ENCODE measurements at places on chromosomes 7 and 10.
A peak's percentile ranks its signal among the peaks of the same experiment; 100 is the strongest.

DNA sequence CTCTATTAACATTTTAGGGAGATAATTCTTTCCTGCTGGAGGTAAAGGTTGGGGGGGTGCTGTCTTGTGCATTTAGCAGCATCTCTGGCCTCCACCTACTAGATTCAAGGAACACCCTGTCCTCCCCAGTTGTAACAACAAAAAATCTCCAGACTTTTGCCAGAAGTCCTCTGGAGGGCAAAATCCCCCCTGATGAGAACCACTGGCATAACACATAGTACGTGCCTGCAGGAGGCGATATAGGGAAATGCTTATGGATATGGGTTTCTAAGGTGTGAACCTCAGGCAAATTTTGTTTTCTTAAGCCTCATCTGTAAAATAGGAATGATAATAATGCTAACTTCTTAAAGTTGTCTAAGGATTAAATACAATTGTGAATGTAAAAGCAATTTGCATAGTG, 2.9 kb upstream of the OSBPL3 start:
- DNase-seq, result no peak

DNA sequence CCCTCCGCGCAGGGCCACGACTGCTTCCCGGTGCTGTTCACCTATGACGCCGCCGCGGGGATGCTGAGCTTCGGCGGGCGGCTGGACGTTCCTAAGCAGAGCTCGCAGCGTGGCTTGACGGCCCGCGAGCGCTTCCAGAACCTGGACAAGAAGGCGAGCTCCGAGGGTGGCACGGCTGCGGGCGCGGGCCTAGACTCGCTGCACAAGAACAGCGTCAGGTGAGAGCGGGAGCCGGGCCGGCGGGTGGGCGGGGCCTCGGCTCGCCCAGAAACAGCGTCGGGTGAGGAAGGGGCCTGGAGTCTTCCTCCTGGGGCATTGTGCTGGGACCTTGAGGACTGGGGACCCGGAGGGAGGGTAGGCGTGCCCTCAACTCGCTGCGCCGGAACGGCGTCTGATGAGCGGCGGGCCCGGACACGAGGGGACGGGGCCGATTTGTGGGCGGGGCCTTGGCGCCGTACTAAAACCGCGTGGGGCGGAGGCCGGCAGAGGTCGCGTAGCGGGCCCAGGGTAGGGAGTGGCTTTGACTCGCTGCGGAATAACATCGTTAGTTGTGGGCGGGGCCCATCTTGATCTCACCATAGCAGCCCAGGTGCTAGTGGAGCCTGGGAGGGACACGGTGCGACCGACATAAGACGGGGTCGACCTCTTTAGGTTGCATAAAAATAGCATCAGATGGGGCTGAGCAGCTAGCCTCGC, 15.6 kb downstream of the PDAP1 start:
- DNase-seq, result no peak

- DNase-seq, result no peak
Observed at GRCh38 chr7:154767142-154767541, 235.8 kb downstream of the PAXIP1 start.

- DNase-seq, result peak; percentile 44
Observed at GRCh38 chr10:52353960-52354394, 39.9 kb downstream of the DKK1 start.

GRCh38 chr10:34666008-34666704, 148.9 kb downstream of the PARD3 start:
- peak; percentile 87 for DNase-seq

DNA sequence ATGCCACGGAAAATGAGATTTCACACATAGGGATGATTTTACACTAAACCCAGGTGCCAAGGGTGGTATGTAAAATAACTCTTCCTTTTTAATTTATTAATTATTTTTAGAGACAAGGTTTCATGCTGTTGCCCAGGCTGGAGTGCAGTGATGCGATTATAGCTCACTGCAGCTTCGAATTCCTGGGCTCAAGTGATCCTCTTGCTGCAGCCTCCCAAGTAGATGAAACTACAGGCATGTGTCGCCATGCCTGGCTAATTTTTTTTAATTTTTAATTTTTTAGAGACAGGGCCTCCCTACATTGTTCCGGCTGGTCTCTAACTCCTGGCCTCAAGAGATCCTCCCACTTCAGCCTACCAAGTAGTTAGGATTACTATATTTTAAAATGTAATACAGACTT, 2.3 kb upstream of the CNNM1 start:
- DNase-seq, result no peak

DNA sequence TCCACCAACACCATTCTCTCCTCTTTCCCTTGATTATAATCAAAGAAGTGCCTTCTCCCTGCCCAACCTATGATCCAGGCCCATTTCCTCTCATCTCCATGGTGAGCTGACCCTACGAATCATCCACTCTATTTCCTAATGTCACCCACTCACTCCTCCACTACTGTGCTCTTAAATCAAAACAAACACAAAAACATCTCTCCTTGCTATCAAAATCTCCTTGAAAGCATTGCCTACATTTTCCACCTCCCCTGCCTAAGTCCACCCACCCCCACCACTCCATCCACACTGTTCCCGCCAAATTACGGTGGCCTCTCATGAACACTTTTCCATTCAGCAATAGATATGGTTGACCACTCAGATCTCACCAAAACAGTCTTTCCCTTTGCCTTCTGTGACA, 5.3 kb downstream of the DYDC1 start:
- DNase-seq, result no peak

- DNase-seq, result no peak
Observed at GRCh38 chr10:100888957-100889356, 23.8 kb upstream of the SLF2 start.

DNA sequence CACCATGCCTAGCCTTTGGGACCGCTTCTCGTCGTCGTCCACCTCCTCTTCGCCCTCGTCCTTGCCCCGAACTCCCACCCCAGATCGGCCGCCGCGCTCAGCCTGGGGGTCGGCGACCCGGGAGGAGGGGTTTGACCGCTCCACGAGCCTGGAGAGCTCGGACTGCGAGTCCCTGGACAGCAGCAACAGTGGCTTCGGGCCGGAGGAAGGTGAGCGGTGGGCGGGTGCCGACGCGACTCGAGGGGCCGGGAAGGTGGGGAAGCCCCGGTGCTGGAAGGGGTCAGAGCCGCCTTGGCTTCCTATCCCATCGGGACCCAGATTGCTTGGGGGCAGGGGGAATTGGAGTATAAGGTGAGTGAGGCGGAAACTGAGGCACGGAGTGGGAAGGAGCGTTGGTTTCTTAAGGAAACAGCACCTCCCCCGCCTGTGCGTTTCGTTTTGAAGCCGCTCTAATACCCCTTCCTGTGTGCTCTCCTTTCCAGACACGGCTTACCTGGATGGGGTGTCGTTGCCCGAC, 547 bp downstream of the DDIT4 start:
- DNase-seq, result no peak

GRCh38 chr7:24970676-24971075, 9.3 kb downstream of the OSBPL3 start:
- DNase-seq, result no peak

GRCh38 chr10:124086787-124087671, 6.4 kb downstream of the CHST15 start:
- DNase-seq, result no peak

GRCh38 chr7:81525841-81526240, 244.0 kb downstream of the HGF start:
- DNase-seq, result no peak

DNA sequence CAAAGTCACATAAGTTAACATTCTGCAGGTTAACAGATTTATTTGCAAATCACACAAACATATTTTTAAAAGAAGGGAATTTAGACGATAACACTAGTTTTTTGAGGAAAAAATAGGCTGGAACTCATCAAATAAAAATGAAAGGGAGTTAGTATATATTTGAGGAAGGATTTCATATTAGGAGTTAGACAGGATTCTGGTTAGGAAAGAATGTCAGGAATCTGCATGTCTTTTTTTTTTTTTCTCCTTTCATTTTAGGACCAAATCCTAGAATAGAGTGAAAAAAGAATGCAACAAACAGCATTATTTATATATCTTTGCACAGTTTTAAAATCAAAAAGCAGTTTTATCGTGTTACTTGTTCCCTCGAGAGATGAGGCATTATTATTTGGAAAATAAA, 8.9 kb upstream of the TRDMT1 start:
- no peak for DNase-seq

DNA sequence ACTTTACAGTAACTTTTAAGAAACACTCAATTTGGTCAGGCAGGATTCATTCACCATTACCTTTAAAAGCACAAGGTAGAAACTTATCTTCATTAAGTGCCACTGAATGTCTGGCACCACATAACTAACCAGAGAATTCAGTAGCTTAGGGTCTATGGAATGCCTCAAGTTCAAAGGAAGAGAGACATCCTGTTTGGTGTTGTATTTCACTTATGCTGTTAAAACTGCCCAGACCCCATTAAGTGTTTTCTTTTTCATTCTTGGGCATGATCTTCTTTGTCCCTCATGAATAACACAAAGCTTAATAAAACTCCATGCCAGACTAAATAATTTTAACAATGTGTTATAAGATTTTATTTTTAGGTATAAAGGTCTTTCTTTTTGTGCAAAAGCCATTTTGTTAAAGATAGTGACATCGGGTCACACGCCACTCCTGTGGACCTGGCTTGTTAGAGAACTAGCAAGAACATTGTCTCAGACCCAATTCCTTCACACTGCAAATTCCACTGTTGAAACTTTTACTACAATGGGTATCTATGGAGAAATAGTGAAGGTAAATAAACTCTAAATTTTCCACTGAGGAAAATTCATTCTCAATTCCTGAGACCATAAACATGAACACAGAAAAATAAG, 221.0 kb downstream of the TWIST1 start:
- DNase-seq, result no peak

DNA sequence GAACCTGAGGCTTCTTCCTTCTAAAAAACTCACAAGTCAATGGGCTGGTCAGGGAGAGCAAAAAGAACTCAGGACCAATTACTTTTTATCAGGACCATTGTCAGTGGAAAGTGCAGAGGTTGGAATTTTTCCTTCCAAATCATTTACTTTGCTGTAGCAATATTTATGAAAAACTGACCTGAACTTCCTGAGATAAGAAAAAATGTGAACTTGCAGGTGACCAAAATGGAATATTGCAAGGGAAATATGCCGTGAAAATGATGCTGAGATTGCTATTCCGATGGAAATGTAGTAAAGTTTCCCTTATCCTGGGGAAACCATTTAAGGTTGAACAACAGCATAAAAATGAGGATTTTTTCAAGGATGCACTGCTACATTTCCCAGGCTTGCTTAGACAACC, 148.3 kb upstream of the PFKP start:
- no peak for DNase-seq

DNA sequence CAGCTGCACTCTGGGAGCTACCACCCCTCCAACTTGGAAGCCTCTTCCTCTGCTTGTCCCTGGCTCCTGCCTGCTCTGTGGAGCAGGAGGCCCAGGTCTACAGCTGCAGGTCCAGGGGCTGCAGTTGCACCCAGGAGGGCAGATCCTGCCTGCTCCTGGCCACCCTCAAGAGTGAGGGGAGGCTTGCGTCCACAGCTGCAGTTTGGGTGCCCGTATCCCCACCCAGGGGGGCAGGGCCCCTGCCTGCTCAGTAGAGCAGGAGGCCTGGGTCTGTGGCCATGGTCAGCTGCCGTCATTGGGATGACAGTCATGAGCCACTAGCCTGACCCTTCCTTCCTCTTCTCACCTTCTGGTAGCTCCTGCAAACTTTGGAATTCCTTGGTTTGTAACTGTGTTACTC, 25.1 kb downstream of the HHEX start:
- no peak for DNase-seq

DNA sequence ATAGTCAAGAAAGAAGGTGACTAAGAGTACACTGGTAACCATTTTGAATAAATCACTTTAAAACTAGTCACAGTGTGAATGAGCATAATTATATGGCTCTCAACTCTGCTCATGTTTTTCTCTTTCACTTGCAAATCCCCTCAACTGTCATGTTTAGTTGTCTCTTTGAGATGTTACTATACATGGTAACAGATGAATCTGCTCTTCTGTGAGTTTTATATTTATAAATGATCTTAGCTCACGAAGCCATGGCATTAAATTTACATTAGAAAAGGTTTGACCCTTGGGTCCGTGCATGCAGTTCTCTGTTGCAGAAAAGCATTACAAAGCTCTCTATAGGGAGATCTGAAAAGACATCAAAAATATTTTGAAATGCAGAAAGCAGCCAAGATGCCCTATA, 33.0 kb upstream of the LRRTM3 start:
- DNase-seq, result no peak

DNA sequence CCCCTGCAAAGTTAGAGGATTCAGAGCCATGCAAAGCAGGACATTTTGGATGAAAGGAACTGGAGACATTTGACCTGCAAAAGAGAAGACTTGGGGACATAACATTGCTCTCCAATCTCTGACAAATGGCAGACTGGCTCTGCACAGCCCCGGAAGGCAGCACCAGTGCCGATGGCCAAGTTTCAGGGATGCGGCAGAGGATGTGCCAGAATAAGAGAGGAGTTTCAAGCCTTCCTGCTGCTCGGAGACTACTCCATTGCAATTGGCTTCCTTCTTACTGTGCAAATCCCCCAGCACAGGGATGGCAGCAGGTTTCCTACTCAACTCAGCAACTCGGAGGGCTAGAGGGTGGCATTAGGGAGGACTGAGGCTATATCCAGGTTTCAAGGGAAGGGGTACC, 268.8 kb upstream of the ZMIZ1 start:
- DNase-seq, result no peak

GRCh38 chr10:74177140-74177677, 26.2 kb downstream of the ADK start:
- no peak for DNase-seq

GRCh38 chr7:7569615-7570014, 2.9 kb downstream of the MIOS start:
- DNase-seq, result no peak

GRCh38 chr7:38630720-38631673, at the start of gene AMPH:
Gene AMPH, minus strand, starts transcription at chr7:38631373. Its CDS starts 22 bp downstream, at chr7:38631351.
- peak; percentile 7 for DNase-seq

GRCh38 chr10:100130831-100131230, 49.2 kb upstream of the CPN1 start:
- no peak for DNase-seq

DNA sequence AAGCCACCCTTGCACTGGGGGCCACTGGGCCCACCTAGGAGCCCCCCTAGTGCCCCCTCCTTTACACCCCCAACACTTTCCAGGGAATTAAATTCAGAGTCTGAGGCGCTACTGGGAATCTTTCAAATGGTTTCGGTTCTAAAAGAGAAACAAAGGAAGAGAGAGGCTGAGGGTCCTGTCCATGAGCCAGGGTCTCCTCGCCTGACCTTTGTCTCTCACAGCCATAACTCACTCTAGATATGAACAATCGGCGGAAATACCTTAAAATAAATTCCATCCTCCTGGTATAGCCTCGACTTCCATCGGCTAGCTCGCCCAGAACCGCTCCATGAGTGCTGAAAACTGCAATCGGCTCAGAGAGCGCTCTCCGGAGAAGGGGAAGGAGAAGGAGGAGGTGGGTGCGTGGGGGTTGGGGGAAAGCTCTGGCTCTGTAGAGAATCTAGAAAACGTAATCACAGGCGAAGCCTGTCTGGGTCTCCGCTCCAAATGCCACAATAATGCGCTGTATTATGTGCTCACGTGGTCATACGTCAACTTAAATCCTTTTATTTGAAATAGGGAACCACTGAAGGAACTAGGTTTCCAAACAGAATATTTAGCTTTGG, 12.6 kb downstream of the HOXA4 start:
- no peak for DNase-seq

DNA sequence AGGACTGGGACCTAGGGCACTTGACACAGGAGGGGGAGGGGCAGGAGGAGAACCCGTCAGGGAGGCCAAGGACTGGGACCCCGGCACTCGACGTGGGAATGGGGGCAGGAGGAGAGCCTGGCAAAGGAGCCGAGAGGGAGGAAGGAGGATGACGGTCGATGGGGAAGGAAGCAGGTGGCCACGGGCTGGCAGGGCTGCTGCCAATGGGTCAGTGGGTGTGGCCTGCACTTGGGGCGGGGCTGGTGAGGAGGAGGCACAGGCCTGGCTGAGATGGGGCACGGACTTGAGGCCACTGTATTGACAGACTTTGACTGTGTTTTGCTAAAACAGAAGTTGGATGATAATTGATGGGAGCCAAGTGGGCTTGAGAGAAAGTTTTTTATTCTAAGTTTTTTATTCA, 68.9 kb downstream of the RBM33 start:
- no peak for DNase-seq

Measured in stromal cell of bone marrow (primary cell).